ENCODE measurements at places on chromosomes 4 and X.

- no peaks in the 10 kb centered on the region for H3K36me3 ChIP-seq
- H3K4me3 ChIP-seq: no peak overlapping the region
- no peaks in the 10 kb centered on the region for H3K4me1 ChIP-seq
- H3K27ac ChIP-seq: no peak overlapping the region
- H3K27me3 ChIP-seq: no peaks in the 10 kb centered on the region
Observed at GRCh38 chrX:143287236-143287635, 230.0 kb downstream of the SPANXN3 start.

- H3K27me3 ChIP-seq: no peaks in the 10 kb centered on the region
- no peak overlapping the region for H3K27ac ChIP-seq
- no peak overlapping the region for H3K4me3 ChIP-seq
- no peaks in the 10 kb centered on the region for H3K36me3 ChIP-seq
- peak; percentile 60 for DNase-seq
Observed at GRCh38 chr4:126727461-126727860, 905.3 kb upstream of the INTU start.

DNA sequence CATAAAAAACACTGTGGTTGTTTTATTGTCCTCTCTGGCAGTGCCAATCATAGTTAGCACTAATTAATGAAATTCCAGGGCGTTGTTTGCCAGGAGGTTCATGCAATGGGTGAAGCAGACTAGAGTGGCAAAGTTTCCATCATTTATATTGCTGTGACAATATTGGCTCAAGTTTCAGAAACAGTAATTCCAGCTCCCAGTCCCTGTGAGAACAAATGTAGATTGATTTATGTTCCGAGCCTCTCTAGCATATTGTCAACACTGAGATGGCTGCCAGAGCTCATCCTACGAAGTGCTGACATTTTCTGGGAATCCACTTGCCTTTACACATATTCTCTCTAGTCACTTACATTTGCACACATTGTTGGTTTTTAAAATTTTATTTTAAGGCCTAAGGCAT is 440.0 kb upstream of the IGFBP7 start:
- no peaks in the 10 kb centered on the region for H3K4me1 ChIP-seq
- H3K36me3 ChIP-seq: no peaks in the 10 kb centered on the region
- no peak overlapping the region for H3K4me3 ChIP-seq

GRCh38 chrX:19630228-19630627 is 114.9 kb upstream of the MAP3K15 start:
- H3K27ac ChIP-seq: no peak overlapping the region
- peaks cover 23% of the 10 kb centered on the region for H3K4me1 ChIP-seq

GRCh38 chr4:16884673-16885460 is 13.6 kb downstream of the LDB2 start:
- H3K4me1 ChIP-seq: no peaks in the 10 kb centered on the region
- H3K27me3 ChIP-seq: no peaks in the 10 kb centered on the region
- no peak overlapping the region for H3K4me3 ChIP-seq
- no peaks in the 10 kb centered on the region for H3K36me3 ChIP-seq

DNA sequence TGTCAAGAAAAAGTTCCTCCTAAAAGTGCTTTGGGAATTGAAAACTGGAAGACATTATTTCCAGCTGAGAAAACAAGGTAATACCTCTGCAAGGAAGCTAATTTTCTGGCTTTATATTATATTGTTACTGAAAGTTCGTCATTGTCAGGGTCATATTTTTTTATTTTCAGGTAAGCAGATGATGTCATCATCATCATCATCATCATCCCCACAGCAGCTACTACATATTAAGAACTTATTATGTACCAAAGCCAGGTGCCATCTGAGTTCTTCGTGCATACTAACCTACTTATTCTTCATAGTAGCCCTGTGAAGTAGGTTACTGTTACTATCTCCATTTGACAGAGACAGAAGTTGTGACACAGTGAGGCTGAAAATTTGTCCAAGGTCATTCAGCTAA is 52.9 kb upstream of the MND1 start:
- H3K36me3 ChIP-seq: no peaks in the 10 kb centered on the region
- no peak overlapping the region for H3K4me3 ChIP-seq
- no peak overlapping the region for H3K27ac ChIP-seq
- no peaks in the 10 kb centered on the region for H3K27me3 ChIP-seq
- H3K4me1 ChIP-seq: no peaks in the 10 kb centered on the region

- peak; percentile 48 for DNase-seq
- no peaks in the 10 kb centered on the region for H3K27me3 ChIP-seq
- no peaks in the 10 kb centered on the region for H3K4me1 ChIP-seq
- no peaks in the 10 kb centered on the region for H3K36me3 ChIP-seq
- no peak overlapping the region for H3K4me3 ChIP-seq
Observed at GRCh38 chrX:121851033-121851432, 803.6 kb downstream of the GLUD2 start.

DNA sequence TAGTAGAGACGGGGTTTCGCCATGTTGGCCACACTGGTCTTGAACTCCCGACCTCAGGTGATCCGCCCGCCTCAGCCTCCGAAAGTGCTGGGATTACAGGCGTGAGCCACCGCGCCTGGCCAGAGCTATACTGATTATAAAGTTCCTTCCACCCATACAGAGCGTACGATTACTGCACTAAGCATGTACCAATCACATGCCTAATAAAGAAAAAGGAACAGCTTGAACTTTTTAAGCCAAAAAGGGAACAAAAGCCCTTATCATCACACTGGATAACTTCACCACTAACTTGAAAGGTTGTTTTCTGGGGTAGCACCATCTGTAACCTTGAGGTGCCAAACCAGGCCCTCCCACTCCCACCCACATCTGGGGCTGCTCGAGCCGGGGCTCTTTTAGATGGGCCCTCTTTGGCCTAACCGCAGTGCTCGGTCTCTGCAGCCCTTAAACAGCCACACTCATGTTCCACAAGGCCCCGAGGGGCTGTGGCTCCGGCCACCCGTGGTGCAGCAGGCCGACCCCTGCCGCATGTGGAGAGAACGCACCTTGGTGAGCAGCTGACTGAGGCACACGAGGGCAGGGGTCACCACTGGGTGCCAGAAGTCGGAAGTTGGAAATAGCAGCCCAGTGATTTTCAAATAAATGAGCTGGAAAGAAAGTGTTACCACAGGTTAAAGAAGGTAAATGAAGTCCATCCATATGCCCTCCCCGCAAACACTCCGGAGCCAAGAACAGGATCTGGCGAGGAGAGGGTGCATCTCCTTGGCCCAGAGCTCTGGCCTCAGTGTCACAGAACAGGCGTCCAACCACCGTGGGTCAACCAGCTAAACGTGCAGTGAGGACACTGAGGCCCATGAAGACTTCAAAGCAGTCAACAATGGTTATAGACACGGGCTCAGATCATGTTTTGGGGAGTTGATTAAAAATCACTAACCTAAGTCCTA is 18.4 kb downstream of the NOP14 start:
- H3K27ac ChIP-seq: no peak overlapping the region
- peaks cover 5% of the 10 kb centered on the region for H3K4me1 ChIP-seq
- H3K4me3 ChIP-seq: no peak overlapping the region
- peaks cover 52% of the 10 kb centered on the region for H3K36me3 ChIP-seq
- no peak for DNase-seq

DNA sequence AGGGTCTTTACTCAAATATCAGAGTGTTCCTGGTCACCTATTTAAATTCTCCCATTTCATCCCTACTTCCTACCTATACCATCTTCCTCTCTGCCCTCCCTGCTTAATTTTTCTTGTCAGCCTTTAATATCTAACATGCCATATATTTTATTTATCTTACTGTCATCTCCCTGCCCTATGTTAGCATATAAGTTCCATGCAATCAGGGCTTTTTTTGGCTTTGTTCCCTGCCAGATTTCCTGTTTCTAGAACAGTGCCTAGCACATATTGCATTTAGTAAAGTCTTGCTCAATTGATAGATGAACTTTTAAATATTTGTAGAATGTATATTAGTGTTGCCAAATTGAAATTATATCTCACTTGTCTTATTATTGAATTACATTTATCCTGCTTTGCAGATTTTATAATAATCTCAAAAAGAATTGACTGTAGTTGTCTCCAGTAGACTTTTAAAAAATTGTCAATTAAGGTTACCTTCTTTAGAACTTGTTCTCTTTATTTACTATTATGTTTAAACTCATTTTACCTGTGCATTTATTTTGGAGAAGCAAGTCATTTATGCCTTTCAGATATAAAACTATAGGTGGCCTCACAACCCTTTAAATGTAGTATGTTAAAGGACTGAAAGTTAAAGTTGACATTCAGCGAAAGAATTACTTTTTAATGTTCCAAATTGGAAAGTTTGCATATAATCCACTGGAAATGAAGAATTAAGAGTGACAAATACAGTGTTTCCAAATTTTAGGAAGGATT is 108.2 kb upstream of the BMPR1B start:
- peaks cover 36% of the 10 kb centered on the region for H3K36me3 ChIP-seq
- no peaks in the 10 kb centered on the region for H3K4me1 ChIP-seq
- H3K27me3 ChIP-seq: no peaks in the 10 kb centered on the region
- no peak overlapping the region for H3K4me3 ChIP-seq

DNA sequence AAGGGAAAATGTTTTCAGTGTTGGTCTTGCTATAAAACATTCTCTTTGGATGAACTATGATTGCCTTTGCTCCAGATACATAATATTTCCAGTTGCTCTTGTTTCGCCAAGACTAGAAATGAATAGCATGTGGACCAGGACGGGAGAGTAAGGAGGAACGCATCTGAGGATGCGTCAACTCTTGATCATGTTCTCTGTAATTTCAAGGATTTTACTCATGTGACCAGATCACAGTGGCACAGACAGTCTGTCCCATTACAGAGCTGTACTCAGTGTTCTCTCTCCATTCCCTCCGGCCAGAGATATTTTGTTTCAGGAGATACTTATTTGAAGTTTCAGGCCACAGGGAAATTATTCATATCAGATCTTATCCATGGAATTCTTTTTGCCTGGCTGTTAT is 266.6 kb downstream of the MID1IP1 start:
- H3K27ac ChIP-seq: no peak overlapping the region
- H3K36me3 ChIP-seq: no peaks in the 10 kb centered on the region
- no peaks in the 10 kb centered on the region for H3K27me3 ChIP-seq
- H3K4me3 ChIP-seq: no peak overlapping the region
- H3K4me1 ChIP-seq: no peaks in the 10 kb centered on the region
- no peak for DNase-seq

GRCh38 chr4:155639704-155640523 is 26.7 kb upstream of the GUCY1A1 start:
- no peak overlapping the region for H3K4me3 ChIP-seq
- H3K27ac ChIP-seq: no peak overlapping the region
- no peaks in the 10 kb centered on the region for H3K36me3 ChIP-seq
- H3K4me1 ChIP-seq: no peaks in the 10 kb centered on the region

- no peak overlapping the region for H3K27ac ChIP-seq
- DNase-seq: peak; percentile 45
- H3K27me3 ChIP-seq: no peaks in the 10 kb centered on the region
Observed at GRCh38 chr4:33961761-33962160, 2282.6 kb downstream of the ARAP2 start.

GRCh38 chr4:183960046-183960420 is 54.9 kb downstream of the STOX2 start:
- peaks cover 14% of the 10 kb centered on the region for H3K4me1 ChIP-seq
- H3K4me3 ChIP-seq: peak overlapping the region; percentile 42
- peak; percentile 81 for DNase-seq
- H3K27me3 ChIP-seq: no peaks in the 10 kb centered on the region
- H3K27ac ChIP-seq: no peak overlapping the region

DNA sequence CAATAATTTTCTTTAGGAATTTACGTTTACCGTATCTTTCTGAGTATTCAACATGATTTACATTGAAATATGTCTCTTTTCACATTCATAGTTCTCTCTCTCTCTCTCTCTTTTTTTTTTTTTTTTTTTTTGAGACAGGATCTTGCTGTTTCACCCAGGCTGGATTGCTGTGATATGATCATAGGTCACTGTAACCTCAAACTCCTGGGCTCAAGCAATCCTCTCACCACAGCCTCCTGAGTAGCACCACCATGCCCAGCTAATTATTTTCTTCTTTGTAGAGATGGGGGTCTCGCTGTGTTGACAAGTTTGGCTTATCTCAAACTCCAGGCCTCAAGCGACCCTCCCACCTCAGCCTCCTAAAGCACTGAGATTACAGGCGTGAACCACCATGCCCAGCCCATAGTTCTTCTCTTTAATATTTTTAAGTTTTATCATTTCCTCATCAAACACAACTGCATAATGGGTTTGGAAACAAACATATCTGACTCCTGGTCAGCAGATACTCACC is 9.8 kb downstream of the SRP72 start:
- peaks cover 39% of the 10 kb centered on the region for H3K36me3 ChIP-seq
- H3K4me1 ChIP-seq: no peaks in the 10 kb centered on the region
- no peak overlapping the region for H3K4me3 ChIP-seq
- no peaks in the 10 kb centered on the region for H3K27me3 ChIP-seq
- no peak for DNase-seq
- no peak overlapping the region for H3K27ac ChIP-seq

DNA sequence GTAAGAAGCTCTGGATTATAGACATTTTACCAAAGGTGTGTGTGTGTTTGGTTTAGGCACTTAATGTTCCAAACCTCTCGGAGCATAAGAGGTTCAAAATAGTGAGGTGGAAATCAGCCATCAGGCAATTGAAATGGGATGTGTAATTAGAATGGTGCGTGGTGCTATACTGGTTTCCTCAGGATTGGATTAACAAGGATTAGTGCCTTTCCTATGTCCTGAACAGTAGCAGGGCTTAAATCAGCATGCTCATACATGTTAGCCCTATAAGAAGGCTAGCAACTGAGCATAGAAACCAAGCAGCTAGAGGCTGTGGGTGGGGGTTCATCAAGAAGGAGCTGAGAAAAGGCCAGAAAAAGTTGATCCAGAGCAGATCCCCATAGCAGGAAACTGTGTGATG is 256.8 kb upstream of the CXXC4 start:
- no peaks in the 10 kb centered on the region for H3K27me3 ChIP-seq
- H3K36me3 ChIP-seq: no peaks in the 10 kb centered on the region
- peaks cover 9% of the 10 kb centered on the region for H3K4me1 ChIP-seq
- DNase-seq: no peak

GRCh38 chr4:24489870-24490269 is 94.5 kb downstream of the DHX15 start:
- H3K36me3 ChIP-seq: no peaks in the 10 kb centered on the region
- H3K4me1 ChIP-seq: no peaks in the 10 kb centered on the region
- no peak overlapping the region for H3K27ac ChIP-seq
- no peak for DNase-seq

GRCh38 chr4:152156442-152156841 is 379.4 kb downstream of the FBXW7 start:
- H3K36me3 ChIP-seq: no peaks in the 10 kb centered on the region
- H3K4me1 ChIP-seq: no peaks in the 10 kb centered on the region
- no peak for DNase-seq
- H3K4me3 ChIP-seq: no peak overlapping the region

- H3K36me3 ChIP-seq: no peaks in the 10 kb centered on the region
- H3K27me3 ChIP-seq: no peaks in the 10 kb centered on the region
- H3K4me1 ChIP-seq: no peaks in the 10 kb centered on the region
- DNase-seq: no peak
Observed at GRCh38 chrX:101931136-101931487, 715 bp downstream of the ZMAT1 start.
